Hematopoietic multipotent progenitor cell treated with erythropoietin and hydrocortisone succinate and interleukin-3 and kit ligand, for 6 days (in vitro differentiated cells): ENCODE measurements at places on chromosomes 12 and 14.

GRCh38 chr12:10147714-10148403 is 17.9 kb upstream of the CLEC7A start:
- no peak for DNase-seq

- no peak for DNase-seq
Observed at GRCh38 chr14:31529053-31529452, 32.2 kb upstream of the NUBPL start.

DNA sequence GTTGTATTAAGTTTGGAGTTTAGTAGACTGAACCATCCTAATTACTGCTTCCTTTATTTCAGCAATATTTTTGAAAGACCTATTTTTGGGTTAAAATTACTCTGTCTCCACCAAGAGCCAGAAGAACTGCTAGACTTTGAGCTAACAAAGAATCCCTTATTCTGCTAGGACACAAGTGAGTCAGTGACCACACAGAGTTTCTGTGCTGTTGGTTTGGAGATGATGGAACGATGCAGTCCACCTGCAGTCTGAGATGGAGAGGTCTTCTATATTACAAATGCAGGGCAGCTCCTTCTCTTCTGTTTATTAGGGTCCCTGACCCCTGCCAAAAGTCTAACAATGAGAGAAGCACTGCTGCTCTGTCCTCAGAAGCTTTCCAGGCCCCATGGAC is 6.7 kb upstream of the STXBP6 start:
- no peak for DNase-seq

GRCh38 chr14:68261092-68261842 is 441.7 kb downstream of the RAD51B start:
- no peak for DNase-seq
